ENCODE measurements at places on chromosomes 6 and 20.

- DNase-seq, result no peak
These were observed 322.3 kb upstream of the SULF2 start for GRCh38 chr20:48107560-48107959.

DNA sequence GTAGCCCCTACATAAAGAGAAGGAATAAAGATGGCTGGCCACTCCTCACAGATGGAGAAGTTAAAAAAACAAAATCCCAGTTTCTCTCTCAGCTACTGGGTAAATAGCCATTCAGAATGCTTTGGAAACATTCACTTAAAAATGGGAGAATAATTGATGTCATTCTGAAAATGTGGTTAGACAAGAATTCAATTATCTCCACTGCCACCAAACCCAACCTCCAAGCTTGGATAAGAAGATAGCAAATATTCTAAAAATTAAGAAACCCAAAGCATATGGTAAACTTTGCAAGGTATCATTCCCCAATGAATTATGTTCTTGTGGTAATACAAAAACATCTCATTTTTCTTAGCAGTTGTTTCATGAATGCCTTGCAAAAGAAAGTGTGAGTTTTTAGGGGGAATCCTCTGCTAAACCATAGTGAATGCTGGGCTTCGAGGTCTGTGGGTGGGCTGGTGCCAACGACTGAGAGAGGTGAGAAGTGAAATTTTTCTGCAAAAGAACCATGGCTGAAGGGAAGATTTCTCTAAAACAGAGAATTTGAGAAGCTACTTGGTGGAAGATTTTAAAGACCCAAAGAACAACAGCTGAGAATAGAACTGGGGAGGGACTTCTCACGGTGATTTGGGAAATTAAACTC is 497.9 kb upstream of the JARID2 start:
- DNase-seq, result no peak

DNA sequence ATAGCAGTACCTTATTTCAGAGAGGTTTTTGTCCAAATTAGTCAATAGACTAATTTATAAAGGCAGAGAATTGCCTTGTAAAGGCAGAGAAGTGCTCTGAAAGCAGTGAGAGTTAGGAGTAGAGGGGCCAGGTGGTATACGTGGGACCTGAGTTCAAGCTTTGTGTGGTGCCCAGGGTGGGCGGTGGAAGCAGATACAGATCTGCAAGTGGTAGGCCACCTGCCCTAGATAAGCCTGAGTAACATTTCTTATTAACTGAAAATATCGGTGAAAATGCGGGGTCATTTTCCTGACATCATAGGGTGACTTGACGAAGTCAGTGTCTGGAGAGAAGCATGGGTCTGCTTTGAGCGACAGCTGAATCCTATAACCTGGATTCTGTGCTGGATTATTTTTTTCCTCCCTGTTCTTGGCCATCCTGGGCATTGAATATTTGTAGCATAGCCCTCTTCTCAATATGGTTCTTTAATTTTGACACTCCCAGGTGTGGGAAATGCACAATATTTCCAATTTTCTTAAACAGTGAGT is 62.2 kb upstream of the SUPT3H start:
- DNase-seq, result no peak

- DNase-seq, result no peak
These were observed 112.2 kb upstream of the SYNCRIP start for GRCh38 chr6:85754894-85755293.

DNA sequence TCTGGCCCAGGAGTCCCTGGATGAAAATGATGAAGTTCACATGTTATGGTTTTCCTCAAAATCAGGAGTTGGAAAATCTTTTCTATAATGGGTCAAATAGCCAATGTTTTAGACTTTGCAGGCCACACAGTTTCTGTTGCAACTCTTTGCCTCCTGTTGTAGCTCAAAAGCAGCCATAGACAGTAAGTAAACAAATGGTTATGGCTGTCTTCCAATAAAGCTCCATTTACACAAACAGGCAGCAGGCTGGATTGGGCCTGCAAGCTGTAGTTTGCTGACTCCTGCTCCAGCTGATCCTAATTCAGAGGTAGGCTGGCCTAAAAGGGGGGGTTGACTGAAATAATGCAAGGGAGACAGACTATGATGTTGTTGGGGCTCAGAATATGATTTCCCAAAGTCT is 33.0 kb downstream of the METTL24 start:
- DNase-seq, result peak; percentile 93

DNA sequence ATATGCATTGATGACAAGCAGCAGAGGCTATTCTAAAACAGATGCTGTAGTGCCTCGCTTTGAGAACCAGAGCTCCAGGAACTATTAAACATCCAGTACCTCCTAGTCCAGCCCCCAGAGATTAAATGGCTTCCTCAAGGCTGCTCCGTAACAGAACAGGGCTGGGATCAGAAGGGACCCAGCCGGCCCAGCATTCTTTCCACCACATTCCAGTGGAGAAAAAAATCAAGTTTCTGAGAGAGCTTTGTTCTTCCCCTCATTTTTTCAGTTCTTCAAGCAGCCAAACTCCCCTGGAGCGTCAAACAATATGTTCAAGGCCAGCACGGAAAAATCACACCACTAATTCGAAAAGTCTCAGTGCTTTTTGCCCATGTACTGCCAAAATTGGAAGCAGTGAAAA is 5.8 kb upstream of the STMND1 start:
- no peak for DNase-seq

- DNase-seq, result peak; percentile 41
These were observed 215.0 kb upstream of the HSF2 start for GRCh38 chr6:122184401-122184827.

DNA sequence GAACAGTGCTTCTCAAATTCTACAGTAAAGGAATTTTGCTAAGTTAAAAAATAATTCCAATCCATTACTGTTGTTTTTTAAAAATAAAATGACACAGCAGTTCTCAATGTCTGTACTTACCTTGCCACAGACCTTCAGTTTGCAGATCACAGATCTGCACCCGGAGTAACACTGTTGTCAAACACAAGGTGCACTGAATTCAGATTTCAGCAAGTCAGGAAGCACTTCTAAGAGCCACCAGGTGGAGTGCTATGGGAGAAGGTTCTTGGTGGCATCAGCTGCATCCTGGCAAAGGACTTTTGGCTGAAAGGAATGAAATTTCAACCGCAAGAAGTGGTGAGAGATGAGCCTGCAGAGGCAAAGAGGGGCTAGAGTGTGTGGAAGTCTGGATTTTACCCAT is 17.4 kb downstream of the RSPH4A start:
- no peak for DNase-seq

- DNase-seq, result no peak
These were observed 10.1 kb downstream of the PXMP4 start for GRCh38 chr20:33709905-33710541.

DNA sequence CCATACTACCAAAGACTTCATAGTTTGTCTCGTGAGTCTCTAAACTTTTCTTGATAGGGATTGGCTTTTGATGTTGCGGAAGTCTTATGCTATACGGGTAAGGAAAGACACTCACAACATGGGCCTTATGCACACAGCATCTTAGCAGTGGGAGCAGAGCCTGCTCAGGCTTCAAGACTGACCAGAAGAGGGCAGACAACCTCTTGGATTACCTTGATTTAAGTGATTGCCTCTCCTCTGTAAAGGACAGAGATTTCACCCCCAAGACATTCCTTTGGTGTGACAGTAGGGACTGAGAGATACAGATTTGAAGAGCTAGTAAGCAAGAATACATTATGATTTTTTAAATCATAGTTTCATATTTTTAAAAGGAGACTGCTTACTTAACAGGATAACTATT is 71.0 kb upstream of the SAMD3 start:
- DNase-seq, result peak; percentile 66

DNA sequence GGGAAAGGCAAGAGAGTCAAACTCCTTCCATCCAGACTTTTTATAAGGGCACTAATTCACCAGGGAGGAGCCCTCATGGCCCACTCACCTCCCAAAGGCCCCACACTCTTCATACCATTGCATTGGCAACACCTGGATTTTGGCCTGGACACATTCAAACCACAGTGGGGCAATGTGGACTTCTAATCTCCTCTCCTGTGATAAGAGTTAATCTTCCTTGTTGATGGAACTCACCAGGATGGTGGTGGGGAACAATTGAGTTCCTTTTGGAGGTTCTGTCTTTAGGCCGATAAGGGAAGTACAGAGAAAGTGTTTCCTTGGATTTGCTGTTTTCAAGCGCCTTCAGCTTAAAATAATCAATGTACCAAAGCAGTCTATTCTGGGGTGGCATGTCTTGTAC is 268.7 kb downstream of the CD83 start:
- no peak for DNase-seq

DNA sequence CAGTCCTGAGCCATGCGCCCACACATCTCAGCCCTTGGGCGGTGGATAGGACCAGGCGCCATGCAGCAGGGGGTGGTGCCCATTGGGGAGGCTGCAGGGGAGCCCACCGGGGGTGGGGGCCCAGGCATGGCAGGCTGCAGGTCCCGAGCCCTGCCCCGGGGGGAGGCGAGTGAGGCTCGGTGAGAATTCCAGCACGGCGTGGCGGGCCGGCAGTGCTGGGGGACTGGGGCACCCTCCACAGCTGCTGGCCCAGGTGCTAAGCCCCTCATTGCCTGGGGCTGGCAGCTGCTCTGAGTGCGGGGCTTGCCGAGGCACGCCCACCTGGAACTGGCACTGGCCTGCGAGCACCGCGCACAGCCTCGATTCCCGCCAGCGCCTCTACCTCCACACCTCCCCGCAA is 21.6 kb upstream of the PRL start:
- no peak for DNase-seq

GRCh38 chr6:42393339-42393738 is 58.4 kb downstream of the TRERF1 start:
- DNase-seq, result no peak

DNA sequence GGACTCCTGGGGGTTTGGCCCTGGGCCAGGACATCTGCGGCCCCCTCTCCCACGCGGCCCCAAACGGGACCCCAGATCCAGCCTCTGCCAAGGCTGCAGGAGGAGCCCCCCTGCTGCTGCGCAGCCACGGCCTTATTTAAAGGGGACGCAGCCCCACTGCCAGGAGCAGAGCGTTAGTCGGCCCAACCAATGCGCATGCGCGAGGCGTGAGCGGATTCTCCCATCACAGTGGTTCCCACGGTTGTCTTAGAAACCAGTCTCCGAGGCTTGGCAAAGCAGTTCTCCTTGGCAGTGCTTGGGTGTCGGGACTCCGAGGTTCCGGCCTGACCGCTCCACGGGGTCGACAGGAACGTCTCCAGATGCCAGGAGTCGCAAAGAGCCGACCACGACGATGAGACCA is 288.3 kb upstream of the ZNF337 start:
- DNase-seq, result no peak

- DNase-seq, result peak; percentile 72
These were observed 5.0 kb downstream of the DST start for GRCh38 chr6:56637640-56638039.

DNA sequence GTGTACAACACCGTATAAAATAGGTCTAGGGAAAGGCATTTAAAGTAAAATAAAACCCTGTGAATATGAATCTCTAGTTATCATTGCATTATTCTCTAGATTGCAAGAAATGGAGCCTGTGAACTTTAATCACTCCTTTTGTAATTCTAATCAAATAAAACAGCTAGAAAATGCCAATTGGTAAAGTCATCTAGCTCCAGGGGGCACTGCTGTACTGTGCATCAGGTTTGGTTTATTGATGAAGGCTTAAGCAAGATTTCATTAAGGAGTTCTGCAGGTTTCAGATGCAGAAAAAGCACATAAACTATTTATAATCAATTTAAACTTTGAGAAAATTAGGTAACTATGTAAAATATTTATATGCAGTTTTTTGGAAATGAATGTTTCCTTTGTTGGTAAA is 645.0 kb downstream of the PHF3 start:
- peak; percentile 61 for DNase-seq

- DNase-seq, result no peak
These were observed 5.8 kb downstream of the DDR1 start for GRCh38 chr6:30889921-30890645.

- DNase-seq, result peak; percentile 29
These were observed 477 bp upstream of the ITPA start for GRCh38 chr20:3208786-3209256.

GRCh38 chr6:135230711-135231468 is 49.8 kb downstream of the MYB start:
- DNase-seq, result peak; percentile 4

DNA sequence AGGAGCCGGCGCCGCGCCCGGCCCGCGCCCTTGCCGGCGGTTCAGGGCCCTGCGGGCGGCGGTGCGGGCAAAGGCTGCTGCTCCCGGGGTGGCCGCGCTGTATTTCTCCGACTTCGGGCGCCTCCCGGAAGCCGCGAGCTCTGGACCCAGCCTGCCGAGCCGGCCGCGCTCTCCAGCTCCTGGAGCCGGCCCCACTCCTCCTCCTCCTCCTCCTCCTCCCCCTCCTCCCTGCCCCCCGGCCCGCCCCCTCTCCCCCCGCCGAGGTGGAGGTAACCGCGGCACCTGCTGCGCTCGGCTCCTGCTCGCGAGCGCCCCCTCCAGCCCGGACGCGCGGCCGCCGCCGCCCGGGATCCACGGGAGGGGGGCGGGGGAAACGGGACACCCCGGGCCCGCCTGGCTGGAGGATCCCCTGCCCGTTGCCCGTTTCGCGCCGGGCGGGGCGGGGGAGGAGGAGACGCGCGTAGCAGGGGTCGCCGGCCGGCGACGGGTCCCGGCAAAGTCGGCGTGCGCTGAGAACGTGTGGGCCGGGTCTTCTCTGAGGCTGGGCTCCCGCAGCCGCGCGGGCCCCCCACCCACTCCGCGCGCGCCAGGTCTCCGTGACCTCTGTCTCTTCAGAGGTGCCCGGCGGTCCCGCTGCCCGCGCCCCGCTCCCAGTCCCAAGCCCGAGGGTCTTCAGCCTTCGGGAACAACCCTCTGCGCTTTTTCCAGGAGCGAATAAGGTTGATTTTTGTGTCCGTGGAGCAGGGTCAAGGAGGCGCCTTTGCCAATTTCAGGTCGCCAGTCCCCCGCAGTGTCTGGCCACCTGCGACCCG is at the start of gene SLC22A23:
Gene SLC22A23 (minus strand): TSS at position 153 of the 812 bp plus-strand sequence. CDS start 491 bp downstream, outside the sequence.
- DNase-seq, result no peak

DNA sequence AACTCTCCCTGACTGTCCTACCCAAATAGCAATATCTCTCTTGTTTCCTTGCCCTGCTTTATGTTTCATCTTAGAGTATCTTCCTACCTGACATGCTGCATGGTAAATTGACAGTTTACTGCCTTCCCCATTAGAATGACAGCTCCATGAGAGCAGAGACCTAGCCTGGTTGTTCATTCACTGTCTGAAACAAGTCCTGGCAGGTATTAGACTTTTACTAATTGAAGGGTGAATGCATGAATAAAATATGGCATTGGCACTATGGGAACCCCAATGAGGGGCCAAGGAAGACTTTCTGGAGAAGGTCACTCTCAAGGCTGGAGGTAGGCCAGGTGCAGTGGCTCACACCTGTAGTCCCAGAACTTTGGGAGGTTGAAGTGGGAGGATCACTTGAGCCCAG is 3.8 kb upstream of the CITED2 start:
- DNase-seq, result no peak

DNA sequence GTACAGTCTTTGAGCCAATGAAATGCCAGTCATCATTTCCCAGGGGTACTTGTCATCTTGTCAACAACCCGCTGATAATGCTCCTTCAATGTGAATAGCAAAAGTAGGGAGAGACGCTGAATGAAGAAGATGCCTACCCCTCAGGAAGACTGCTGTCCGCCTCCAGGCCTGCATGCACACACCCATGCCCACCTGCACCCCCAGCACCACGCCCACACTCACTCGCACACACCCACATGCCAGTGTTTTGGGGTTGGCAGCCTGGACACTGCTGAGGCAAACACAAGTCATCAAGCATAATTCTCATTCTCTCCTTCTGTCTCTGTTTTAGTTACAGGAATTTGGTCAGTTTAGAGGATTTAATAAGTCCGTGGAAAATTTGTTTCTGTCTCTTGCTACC is 63.6 kb downstream of the SYTL3 start:
- no peak for DNase-seq

Data from mesenchymal stem cell (in vitro differentiated cells and primary cell).